Immature natural killer cell (primary cell): ENCODE measurements at places on chromosomes 7 and 10. TPM values are rescaled to one million over a fixed set of nuclear protein-coding genes. Genes with fewer than 3 reads are reported as not detected.

DNA sequence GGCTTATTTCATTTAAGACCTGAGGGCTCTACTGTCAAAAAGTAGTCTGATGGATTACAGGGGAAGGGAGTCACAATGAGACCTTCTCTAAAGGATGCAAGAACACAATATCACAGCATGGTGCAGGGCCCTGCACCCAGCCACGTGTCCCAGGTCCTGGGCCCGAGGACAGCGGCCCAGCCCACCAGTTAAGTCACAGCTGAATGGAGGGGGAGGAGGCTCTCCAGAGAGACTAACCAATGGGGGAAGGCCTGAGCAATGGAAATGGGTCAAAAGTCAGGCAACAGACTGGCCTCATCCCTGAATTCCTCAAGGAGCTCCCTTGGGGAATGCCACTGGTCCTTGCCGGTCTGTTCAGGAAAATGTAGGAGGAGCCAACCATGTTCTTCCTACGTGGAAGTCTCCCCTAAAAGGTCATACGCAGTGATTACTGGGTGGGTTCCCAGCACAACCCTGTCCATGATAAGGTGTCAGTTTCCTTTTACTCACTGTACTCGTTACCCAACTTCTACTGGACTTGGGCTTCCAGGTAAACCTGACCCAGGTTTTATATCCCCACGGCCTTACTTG is 28.3 kb downstream of the CCDC3 start:
- no peak for DNase-seq
- H3K4me3 ChIP-seq: no peak overlapping the region
- no peak overlapping the region for H3K27ac ChIP-seq
- no peaks in the 10 kb centered on the region for H3K36me3 ChIP-seq
- no peaks in the 10 kb centered on the region for H3K4me1 ChIP-seq
- no peaks in the 10 kb centered on the region for H3K27me3 ChIP-seq

DNA sequence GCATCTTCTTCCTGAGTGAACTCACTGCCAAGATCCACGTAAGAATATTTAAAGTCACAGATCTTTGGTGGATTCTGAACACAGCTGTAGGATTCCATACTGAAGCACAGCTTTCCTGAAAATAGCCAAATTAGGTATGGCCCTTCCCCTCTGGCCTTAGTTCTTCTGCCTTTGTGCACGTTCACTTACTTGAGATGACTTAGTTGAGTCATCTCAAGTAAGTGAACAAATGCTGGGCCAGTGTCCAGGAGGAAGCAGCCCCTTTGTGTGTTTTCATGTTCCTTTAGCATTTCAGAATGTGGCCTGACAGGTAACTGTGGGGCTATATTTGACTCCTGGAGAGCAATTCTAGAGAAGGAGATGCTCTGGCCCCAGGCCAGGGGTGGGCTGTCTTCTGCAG is 51.5 kb downstream of the CCNY start:
- H3K36me3 ChIP-seq: peaks cover 11% of the 10 kb centered on the region
- no peaks in the 10 kb centered on the region for H3K27me3 ChIP-seq
- DNase-seq: no peak
- H3K4me1 ChIP-seq: peaks cover 60% of the 10 kb centered on the region
- no peak overlapping the region for H3K27ac ChIP-seq

DNA sequence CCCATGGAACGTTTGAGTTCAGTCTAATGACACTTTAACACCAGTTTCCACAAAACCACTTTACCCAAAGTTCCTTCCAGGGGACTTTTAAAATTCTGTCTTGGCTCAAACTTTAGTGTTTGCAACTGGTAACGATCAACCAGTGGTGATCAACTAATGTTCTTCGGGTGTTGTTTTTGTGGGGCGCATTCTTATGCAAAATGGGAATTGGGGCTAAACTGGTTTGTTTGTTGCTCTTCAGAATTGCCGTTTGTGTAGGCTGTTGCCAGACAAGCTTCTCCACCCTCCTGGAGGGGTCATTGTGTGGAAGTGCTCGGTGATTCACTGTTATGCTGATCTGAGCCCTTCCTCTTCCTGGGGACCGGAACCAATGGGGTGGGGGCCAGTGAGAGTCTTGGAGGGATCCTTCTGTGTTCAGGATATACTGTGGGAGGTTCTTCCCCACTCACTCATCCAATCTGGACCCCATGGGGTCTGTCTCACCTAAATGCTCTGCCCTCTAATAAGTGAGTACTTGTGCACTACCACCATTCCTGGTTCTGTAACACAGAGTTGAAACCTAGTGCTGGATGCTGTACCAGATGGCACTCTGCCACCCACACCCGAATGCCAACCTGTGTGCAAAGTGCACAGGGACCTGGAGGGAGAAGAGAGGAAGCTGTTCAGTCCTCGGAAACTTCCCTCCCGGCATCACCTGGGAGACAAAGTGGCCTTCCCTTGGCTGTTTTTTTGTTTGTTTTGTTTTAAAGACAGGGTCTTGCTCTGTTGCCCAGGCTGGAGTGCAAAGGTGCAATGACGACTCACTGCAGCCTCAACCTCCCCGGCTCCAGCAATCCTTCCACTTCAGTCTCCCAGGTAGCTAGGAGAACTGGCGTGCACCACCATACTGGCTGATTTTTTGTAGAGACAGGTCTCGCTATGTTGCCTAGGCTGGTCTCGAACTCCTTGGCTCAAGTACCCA is 2.1 kb downstream of the NFE2L3 start:
- peak overlapping the region; percentile 80 for H3K27ac ChIP-seq
- H3K36me3 ChIP-seq: no peaks in the 10 kb centered on the region
- peak overlapping the region; percentile 88 for H3K4me3 ChIP-seq
- peaks cover 42% of the 10 kb centered on the region for H3K4me1 ChIP-seq
- peaks cover 8% of the 10 kb centered on the region for H3K27me3 ChIP-seq
- DNase-seq: peak; percentile 15

DNA sequence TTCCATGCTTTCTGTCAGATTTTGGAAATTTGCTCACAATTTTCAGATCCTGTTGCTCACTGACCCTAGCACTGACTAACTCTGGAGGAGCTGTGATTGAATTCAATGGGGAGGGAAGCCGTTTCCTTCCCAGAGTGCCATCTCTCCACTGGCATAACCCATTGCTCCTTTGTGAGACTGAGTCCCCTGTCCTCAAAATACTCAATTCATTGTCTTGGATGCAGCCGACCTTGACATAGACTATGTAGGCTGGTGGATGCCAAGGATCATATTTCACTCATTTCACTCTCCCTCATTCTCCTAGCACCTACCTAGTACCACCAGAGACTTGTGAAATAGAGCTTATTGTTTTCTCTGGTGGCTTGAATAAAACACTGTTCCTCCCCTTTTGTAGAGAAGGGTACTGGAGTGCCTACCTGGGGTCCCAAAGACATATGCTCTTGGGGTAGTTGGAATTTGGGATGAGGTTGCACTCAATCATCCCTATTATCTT is 511.3 kb upstream of the ZMIZ1 start:
- H3K4me3 ChIP-seq: no peak overlapping the region
- H3K36me3 ChIP-seq: no peaks in the 10 kb centered on the region

GRCh38 chr10:77319557-77319956 is 318.1 kb downstream of the KCNMA1 start:
- no peaks in the 10 kb centered on the region for H3K4me1 ChIP-seq
- no peak for DNase-seq
- no peak overlapping the region for H3K4me3 ChIP-seq
- peaks cover 6% of the 10 kb centered on the region for H3K27me3 ChIP-seq
- no peak overlapping the region for H3K27ac ChIP-seq

- no peak overlapping the region for H3K4me3 ChIP-seq
- peaks cover 20% of the 10 kb centered on the region for H3K4me1 ChIP-seq
- no peaks in the 10 kb centered on the region for H3K36me3 ChIP-seq
- no peaks in the 10 kb centered on the region for H3K27me3 ChIP-seq
Measured at GRCh38 chr7:121519548-121520521, 123.7 kb upstream of the FAM3C start.

DNA sequence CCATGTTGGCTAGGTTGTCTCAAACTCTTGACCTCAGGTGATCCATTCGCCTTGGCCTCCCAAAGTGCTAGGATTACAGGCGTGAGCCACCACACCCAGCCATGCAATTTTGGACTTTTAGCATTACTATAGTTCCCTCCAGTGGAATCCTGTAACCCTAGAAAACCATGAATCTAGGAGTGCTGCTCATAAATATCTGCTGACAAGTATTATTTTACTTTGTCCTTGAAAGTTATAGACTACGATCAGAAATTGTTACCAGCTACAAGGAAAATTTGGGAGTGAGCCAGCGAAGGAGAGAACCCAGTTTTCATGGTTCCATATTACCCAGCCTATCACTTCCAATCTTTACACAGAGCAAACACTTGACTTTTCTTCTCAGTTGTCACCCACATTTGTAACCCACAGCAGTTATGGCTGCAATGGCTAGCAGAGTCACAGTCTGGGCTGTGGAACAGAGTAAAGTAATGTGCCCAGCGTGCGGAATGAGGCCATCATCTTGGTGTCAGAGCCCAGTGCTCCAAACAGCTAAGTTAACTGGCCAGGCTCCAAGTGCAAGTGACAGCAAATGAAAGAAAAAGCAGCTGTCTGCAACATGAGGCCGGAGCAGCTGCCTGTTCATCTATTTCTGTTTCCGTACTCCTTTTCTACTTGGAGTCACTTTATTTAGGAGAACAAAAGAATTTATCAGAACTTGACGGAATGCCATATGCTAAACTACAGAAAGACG is 29.9 kb downstream of the ZC3HC1 start:
- H3K27ac ChIP-seq: no peak overlapping the region
- no peak for DNase-seq
- H3K36me3 ChIP-seq: peaks cover 38% of the 10 kb centered on the region
- no peak overlapping the region for H3K4me3 ChIP-seq
- no peaks in the 10 kb centered on the region for H3K4me1 ChIP-seq
- H3K27me3 ChIP-seq: no peaks in the 10 kb centered on the region

The GDF2 gene
- polyA plus RNA-seq: not detected

The CREM gene
- polyA plus RNA-seq: 51.4 TPM

The CPA4 gene
- polyA plus RNA-seq: not detected

The PLEKHS1 gene
- polyA plus RNA-seq: not detected

The ANKRD30A gene
- polyA plus RNA-seq: not detected

The RPEL1 gene
- not detected for polyA plus RNA-seq
